ENCODE measurements at places on chromosomes 6 and 20. TPM values are rescaled to one million over a fixed set of nuclear protein-coding genes. Genes with fewer than 3 reads are reported as not detected.

NOTCH4 gene
- polyA plus RNA-seq = 0.42 TPM

GGT7 gene
- 4.5 TPM for polyA plus RNA-seq

SIRPD gene
- not detected for polyA plus RNA-seq

FABP7 gene
- polyA plus RNA-seq = not detected

RIMS4 gene
- polyA plus RNA-seq = not detected

DDX27 gene
- polyA plus RNA-seq = 36.9 TPM

SCAF8 gene
- 15.5 TPM for polyA plus RNA-seq

DNMT3B gene
- polyA plus RNA-seq = 0.63 TPM

ZC3H12D gene
- 0.01 TPM for polyA plus RNA-seq

CFAP206 gene
- 0.22 TPM for polyA plus RNA-seq

MLN gene
- not detected for polyA plus RNA-seq

CYP39A1 gene
- 0.65 TPM for polyA plus RNA-seq

TRIM15 gene
- 0.02 TPM for polyA plus RNA-seq

DPPA5 gene
- not detected for polyA plus RNA-seq

PM20D2 gene
- 4.6 TPM for polyA plus RNA-seq

TBX18 gene
- 0.06 TPM for polyA plus RNA-seq

EYS gene
- polyA plus RNA-seq = 0.14 TPM

All from mammary epithelial cell (primary cell).